Stimulated activated CD4-positive, alpha-beta T cell treated with anti-CD3 and anti-CD28 coated beads, Interleukin-12 subunit alpha, Interleukin-12 subunit beta, amount 100 ng/mL, for 48 hours (primary cell): ENCODE measurements at places on chromosomes 4 and X.

DNA sequence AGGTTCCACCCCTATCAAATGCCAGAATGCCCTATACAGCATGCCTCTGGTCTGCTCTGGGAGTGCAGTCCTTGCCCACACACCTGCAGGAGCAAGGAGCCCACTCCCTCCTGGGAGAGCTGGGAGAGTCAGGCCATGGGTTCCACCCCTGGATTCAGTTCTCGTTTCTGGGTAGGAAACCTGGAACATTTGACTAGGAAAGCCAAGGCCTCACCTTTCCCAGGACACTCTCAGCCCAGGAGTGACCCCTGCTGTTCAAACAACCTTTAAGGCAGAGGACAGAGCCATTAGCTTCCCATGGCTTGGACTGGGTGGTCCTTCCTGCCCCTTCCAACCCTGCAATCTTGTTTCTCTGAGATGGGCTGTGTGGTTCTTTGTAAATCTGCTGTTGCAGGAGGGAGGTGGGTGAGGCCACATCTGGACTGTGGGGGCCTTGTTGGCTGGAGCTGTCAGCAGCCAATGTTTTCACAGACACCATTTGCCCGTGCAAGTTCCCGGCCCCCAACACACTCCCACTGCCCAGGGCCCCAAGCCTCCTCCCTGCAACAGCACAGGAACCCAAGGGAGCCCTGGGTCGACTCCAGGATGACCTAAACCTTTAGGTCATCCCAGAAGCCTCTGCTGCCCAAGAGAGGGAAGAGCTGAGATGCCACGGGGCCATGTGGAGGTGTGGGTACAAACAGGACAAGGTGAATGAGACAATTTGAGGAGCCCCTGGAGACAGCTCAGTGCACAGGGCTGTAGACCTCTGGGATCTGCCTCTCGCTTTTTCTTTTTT lies 104.4 kb downstream of the PJA1 start:
- no peak for DNase-seq

DNA sequence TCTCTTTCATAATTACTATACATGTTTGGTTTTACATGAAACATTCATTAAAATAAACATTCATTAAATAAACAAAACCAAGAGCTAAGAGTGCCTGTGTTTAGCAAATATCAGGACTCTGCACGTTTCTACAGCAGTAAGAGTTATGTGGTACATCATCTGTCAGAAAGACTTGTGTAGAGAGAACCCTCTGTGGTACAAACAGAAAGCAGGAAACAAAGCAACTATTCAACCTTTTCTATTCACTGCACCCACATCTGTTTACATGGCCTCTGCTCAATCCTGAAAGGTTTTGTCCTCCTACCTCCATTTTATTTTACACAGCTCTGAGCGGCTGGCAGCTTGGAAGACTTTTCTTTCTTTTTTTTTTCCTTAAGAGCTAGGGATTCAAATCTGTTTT lies 90.7 kb upstream of the PCDH18 start:
- DNase-seq, result no peak

- DNase-seq, result no peak
Measured at GRCh38 chr4:118077767-118078105, 43.5 kb downstream of the NDST3 start.

GRCh38 chrX:38879631-38880220 lies 78.5 kb downstream of the MID1IP1 start:
- no peak for DNase-seq

GRCh38 chr4:87631668-87632067 lies 18.4 kb upstream of the DMP1 start:
- DNase-seq, result no peak

DNA sequence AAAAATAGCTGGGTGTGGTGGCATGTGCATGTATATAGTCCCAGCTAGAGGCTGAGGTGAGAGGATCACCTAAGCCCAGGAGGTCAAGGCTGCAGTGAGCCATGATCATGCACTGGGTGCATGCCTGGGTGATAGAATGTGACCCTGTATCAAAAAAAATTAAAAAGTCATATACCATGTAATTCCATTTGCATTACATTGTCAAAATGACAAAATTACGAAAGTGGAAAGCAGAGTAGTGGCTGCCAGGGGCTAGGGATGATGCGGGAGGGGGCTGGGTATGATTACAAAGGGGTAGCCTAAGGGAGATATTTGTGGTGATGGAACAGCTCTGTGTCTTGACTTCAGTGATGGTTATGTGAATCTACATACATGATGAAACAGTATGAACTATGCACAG lies 97.8 kb downstream of the KDR start:
- no peak for DNase-seq

DNA sequence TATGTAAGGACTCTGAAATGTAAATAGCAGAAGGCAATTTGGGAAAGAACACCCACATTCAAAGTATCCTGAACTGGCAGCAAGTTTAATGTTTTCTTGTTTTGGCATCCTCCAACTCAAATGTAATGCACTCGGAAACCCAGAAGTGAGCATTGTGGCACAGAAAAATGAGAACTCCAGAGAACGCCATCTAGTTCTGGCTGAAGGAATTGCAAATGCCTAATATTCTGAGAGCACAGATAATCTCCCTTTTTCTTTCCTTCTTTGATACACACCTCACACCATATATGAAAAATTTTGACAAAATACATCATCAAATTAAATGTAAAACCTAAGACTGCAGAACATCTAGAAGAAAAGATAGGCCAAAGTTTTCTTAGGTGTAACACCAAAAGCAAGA lies 52.1 kb downstream of the PWWP3B start:
- DNase-seq, result no peak

DNA sequence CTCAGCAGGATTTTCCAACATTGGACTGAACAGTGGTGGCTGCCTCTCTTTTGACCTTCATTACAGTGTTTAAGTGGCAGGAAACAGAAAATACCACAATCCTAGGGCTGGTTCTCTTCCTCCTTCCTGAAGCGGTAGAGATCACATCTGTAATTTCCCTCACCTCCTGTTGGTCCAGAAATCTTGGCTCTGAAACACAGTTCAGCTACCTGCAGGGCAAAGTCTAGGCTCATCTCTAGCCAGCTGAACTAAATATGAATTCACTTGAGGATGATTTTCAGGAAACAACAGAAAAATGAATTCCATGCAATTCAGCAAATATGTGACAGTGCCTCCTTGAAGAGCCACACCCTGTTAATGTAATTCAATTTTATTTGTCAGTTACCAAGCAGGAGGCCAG lies 531.9 kb downstream of the INPP4B start:
- no peak for DNase-seq

GRCh38 chr4:8304827-8305695 lies 35.5 kb downstream of the HTRA3 start:
- no peak for DNase-seq

DNA sequence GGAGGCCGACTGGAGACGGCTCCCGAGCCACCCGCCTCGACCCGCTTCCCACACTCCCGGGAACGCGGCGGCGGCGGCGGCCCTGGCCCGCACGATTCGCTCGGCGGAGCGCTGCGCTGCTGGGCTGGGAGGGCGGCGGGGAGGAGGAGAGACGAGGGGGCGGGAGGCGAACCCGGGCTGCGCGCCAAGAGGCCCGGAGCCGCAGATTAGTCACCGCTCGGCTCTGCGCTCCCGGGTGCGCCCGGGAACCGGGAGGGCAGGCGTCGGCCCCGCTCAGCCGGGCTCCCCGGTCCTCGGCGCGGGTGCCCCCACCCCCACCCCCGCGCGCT lies 11.2 kb upstream of the BCOR start:
- no peak for DNase-seq

- DNase-seq, result no peak
Measured at GRCh38 chrX:22196149-22196548, 76.6 kb upstream of the CBLL2 start.

DNA sequence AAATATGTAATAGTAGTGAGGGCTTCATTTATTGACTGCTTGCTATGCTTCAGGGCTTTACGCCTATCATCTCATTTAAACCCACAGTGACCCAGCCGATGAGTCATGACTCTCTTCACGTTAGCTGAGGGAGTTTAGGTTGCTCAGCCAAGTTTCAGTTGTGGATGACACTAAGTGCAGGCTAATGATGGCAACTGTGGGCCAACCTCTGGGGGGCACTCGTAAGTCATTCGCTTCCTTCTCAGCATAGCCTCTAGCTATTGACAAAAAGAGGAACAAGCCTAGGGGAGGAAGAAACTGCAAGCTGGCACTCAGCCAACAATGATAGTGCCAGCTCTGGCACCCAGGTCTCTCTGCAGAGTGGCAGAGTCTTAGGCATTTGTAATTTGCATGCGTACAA lies 325.0 kb downstream of the ARHGAP10 start:
- peak; percentile 55 for DNase-seq

GRCh38 chr4:184812199-184812542 lies 13.6 kb downstream of the ACSL1 start:
- DNase-seq, result no peak

DNA sequence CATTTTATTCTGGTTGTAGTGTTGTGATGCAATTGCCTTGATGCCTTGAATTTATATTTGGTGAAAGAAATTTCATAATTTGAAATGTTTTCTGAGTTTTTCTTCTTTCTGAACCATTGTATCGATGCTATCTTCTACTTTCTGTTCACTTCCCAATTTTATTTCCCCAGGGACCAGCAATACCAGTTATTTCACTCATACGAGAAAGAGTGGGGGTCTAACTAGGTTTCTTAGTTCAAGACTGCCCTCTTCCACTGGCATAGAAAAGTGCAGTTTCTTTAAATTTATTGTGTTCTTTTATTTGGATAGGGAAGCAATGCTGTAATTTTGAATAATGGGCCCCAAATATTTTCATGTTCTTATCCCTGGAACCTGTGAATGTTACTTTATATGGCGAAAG lies 544.0 kb upstream of the ADGRL3 start:
- DNase-seq, result no peak

GRCh38 chrX:9846631-9847030 lies 60.4 kb downstream of the SHROOM2 start:
- DNase-seq, result no peak

- no peak for DNase-seq
Measured at GRCh38 chr4:126215759-126216158, 901.0 kb downstream of the FAT4 start.

- no peak for DNase-seq
Measured at GRCh38 chr4:136002316-136002715, 1530.0 kb downstream of the PCDH18 start.

- DNase-seq, result no peak
Measured at GRCh38 chr4:99861120-99861905, 32.9 kb downstream of the LAMTOR3 start.

DNA sequence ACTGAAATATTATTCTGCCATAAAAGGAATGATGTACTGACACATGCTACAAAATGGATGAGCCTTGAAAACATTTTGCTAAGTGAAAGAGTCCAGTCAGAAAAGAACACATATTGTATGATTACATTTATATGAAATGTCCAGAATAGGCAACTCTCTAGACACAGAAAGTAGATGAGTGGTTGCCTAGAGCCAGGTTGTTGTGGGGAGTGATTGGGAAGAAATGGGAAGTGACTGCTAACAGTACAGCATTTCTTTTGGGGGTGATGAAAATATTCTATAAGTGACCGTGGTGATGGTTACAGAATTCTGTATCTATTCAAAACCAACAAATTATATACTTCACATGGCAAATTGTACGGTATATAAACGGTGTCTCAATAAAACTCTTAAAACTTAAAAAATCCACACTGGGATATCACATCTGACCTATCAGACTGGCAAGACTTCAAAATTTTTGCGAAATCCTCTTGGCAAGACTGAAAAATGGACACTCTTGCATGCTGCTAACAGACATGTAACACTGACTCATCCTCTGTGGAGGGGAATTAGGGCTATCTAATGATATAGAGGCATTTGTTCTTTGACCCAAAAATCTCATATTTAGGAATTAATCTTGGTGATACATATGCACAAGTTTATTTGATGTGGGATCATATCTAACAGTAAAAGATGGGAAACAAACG lies 71.8 kb downstream of the FAM13A start:
- no peak for DNase-seq
